ENCODE measurements at places on chromosomes 5 and 9.

- no peak overlapping the region for H3K27ac ChIP-seq
- no peaks in the 10 kb centered on the region for H3K36me3 ChIP-seq
- no peaks in the 10 kb centered on the region for H3K27me3 ChIP-seq
- DNase-seq: no peak
- H3K4me3 ChIP-seq: no peak overlapping the region
- H3K4me1 ChIP-seq: no peaks in the 10 kb centered on the region
Measured at GRCh38 chr9:69456201-69456600, 131.2 kb downstream of the ENTREP1 start.

DNA sequence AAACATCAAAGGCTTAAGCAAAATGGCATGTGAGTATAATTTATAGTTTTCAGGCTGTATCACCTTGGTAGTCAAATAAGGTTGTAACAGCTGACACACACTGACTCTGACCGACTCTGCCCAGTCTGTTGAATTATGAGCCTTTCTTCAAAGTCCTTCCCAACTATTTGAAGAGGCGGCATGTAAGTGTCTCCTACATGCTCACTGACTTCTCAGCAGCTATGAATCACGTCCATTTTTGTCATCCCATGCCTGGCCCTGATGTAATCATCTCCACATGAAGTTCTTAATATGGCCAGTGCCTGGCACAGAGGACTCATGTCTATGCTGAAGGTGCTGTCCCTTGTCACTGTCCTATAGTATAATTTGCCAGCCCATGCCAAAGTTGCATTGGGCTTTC lies 5.1 kb upstream of the PTBP3 start:
- H3K4me1 ChIP-seq: peaks cover 1% of the 10 kb centered on the region
- no peak for DNase-seq
- H3K27ac ChIP-seq: no peak overlapping the region
- H3K27me3 ChIP-seq: no peaks in the 10 kb centered on the region
- no peaks in the 10 kb centered on the region for H3K36me3 ChIP-seq

DNA sequence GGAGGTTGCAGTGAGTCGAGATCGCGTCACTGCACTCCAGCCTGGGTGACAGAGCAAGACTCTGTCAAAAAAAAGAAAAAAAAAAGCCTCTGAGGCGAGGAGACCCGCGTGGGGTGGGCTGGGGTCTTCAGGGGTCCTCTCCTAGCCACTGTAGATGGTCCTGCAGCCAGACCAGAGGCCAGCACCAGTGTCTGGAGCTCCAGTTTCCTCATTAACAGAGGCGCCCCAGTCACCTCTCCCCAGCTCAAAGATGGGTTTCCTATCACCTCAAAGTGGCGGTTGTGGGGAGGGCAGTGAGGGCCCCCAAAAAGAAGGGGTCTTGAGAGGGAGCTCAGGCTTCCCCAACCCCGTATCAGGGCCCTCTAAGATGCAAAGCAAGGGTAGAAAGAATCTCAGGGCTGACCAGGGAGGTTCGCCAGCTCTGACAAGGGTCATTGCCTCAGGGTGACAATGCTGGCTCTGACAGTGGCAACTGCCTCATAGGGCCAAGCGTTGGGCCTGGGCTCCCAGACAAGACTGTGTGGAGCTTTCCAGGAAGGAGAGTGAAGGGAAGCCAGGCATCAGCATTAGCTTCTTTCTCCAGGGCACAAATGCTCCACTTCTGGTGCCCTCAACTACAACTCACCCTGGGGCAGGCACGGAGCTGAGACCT lies 15.0 kb downstream of the STK10 start:
- H3K4me3 ChIP-seq: no peak overlapping the region
- H3K27me3 ChIP-seq: no peaks in the 10 kb centered on the region
- H3K4me1 ChIP-seq: peaks cover 2% of the 10 kb centered on the region
- H3K27ac ChIP-seq: no peak overlapping the region
- no peaks in the 10 kb centered on the region for H3K36me3 ChIP-seq
- DNase-seq: no peak

DNA sequence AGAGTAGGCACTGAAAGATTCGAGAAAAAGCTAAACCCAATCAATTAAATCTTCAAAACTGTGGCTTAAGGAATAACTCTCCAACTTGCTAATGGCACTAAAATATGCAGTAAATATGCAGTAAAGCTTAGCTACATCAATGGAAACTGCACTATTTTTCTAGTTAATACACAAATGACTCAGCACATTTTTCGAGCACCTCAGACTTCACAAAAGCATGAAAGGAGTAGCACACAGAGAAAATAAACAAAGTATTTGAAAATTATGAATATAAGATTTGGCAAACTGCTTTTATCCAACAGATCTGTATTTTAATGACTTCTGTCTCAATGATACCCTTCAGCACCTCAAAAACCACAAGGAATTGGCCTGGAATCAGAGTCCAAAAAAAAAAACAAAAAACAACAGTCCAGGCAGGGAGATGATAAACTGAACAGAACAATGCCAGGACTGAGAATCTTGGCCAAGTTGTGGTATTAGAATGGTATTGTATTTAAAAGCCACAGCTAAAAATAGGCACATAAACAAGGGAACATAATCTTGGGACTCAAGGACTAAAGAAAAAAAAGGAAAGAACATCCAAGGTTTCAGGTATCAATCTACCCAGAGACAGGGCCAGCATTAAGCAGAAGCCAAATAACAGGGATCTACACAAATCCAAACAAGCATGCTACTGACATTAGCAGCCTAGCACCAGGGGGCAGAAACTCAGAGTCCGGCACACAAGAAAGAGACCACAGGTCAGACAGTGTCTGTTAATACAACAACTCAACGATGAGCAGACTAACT lies 21.4 kb downstream of the TMEM245 start:
- H3K27me3 ChIP-seq: no peaks in the 10 kb centered on the region
- no peak overlapping the region for H3K4me3 ChIP-seq
- peaks cover 4% of the 10 kb centered on the region for H3K4me1 ChIP-seq

DNA sequence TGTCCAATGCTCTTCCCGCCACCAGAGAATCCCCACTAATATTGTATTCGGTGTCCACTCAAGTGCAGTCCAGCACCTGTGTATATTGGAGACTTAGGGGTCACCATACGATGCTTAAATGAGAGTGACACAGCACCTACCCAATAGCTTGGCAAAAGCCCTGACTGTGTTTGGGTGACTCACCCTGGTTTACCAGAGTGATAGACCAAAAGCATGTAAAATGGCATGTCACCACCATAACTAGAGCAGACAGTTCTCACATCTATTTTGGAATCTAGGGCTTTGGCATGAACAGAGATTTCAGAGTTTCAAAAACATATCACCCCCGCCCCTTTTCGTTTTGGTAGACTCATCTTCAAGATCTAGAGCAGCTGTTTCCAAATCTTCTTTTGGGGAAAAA lies 217.3 kb upstream of the RASEF start:
- no peak overlapping the region for H3K4me3 ChIP-seq
- no peak for DNase-seq
- no peaks in the 10 kb centered on the region for H3K36me3 ChIP-seq
- H3K27me3 ChIP-seq: no peaks in the 10 kb centered on the region
- H3K4me1 ChIP-seq: peaks cover 3% of the 10 kb centered on the region
- no peak overlapping the region for H3K27ac ChIP-seq

DNA sequence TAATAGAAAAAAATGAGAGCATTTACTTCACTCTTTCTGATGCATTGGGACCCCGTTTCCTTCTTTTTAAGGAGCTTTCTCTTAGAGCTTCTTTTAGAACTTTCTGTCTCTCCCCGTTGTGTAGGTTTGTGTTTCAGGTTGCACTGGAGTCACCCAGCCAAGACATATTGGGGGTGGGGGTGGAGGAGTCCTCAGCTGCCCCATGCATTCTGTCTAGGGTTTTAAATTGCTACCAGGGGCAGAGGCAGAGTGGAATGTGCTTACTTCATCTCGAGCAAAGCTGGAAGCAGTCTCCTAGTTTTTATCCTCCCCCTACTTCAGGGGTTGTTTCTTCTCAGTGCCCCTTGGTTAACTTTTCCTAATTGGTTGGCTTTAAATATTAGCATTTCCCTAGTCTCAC lies 9.4 kb downstream of the OR2K2 start:
- H3K27me3 ChIP-seq: no peaks in the 10 kb centered on the region
- H3K27ac ChIP-seq: no peak overlapping the region
- H3K4me3 ChIP-seq: no peak overlapping the region
- no peak for DNase-seq
- H3K36me3 ChIP-seq: no peaks in the 10 kb centered on the region

- no peaks in the 10 kb centered on the region for H3K27me3 ChIP-seq
- no peaks in the 10 kb centered on the region for H3K36me3 ChIP-seq
- no peak overlapping the region for H3K4me3 ChIP-seq
- H3K27ac ChIP-seq: no peak overlapping the region
Measured at GRCh38 chr5:158751961-158752655, 347.6 kb downstream of the EBF1 start.

GRCh38 chr9:96557921-96558320 lies 61.7 kb downstream of the CDC14B start:
- no peaks in the 10 kb centered on the region for H3K36me3 ChIP-seq
- no peaks in the 10 kb centered on the region for H3K27me3 ChIP-seq
- H3K27ac ChIP-seq: no peak overlapping the region
- H3K4me3 ChIP-seq: no peak overlapping the region
- no peak for DNase-seq

All from iPS DF 6.9 (cell line).